Transverse colon (tissue), 4 donors: ENCODE measurements at places on chromosomes 2 and 18. TPM values are rescaled to one million over a fixed set of nuclear protein-coding genes. Genes with fewer than 3 reads are reported as not detected.
A peak's percentile ranks its signal among the peaks of the same experiment; 100 is the strongest.

DNA sequence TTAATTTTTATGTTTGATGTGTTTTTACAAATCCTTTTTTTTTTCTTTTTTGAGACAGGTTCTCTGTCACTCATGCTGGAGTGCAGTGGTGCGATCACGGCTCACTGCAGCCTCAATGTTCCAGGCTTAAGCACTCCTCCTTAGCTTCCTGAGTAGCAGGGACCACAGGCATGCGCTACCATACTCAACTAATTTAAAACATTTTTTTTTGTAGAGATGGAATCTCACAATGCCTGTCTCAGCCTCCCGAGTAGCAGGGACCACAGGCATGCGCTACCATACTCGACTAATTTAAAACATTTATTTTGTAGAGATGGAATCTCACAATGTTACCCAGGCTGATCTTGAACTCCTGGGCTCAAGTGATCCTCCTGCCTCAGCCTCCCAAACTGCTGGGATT is 3.2 kb downstream of the NOTO start:
- H3K4me1 ChIP-seq = peaks cover 20% of the 10 kb centered on the region
- no peaks in the 10 kb centered on the region for H3K36me3 ChIP-seq
- H3K27ac ChIP-seq = no peak overlapping the region
- no peak for DNase-seq

GRCh38 chr2:47782381-47782670 is 619 bp upstream of the MSH6 start:
- H3K36me3 ChIP-seq = no peaks in the 10 kb centered on the region
- peak overlapping the region; percentile 88 for H3K4me3 ChIP-seq
- H3K27ac ChIP-seq = peak overlapping the region; percentile 99
- peaks cover 24% of the 10 kb centered on the region for H3K4me1 ChIP-seq

DNA sequence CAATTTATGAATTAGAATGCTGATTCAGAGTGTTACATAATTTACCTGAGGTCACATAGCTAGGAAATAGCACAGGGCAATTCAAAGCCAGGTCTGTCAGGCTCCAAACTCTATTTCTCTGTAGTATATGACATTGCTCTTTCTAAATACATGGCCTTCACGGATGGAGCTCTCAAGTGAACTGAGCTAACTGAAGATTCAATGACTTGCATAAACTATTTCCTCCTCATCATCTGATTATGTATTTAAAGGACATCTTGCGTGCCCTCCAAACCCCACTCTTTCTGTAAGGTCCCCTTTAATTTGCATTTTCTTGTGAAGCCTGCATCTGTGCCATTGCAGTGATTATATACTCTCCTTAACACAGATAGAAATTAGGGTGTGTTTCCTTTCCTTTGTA is 537.4 kb upstream of the VRK2 start:
- no peak overlapping the region for H3K4me3 ChIP-seq
- no peaks in the 10 kb centered on the region for H3K4me1 ChIP-seq
- no peaks in the 10 kb centered on the region for H3K27me3 ChIP-seq
- no peak overlapping the region for H3K27ac ChIP-seq

DNA sequence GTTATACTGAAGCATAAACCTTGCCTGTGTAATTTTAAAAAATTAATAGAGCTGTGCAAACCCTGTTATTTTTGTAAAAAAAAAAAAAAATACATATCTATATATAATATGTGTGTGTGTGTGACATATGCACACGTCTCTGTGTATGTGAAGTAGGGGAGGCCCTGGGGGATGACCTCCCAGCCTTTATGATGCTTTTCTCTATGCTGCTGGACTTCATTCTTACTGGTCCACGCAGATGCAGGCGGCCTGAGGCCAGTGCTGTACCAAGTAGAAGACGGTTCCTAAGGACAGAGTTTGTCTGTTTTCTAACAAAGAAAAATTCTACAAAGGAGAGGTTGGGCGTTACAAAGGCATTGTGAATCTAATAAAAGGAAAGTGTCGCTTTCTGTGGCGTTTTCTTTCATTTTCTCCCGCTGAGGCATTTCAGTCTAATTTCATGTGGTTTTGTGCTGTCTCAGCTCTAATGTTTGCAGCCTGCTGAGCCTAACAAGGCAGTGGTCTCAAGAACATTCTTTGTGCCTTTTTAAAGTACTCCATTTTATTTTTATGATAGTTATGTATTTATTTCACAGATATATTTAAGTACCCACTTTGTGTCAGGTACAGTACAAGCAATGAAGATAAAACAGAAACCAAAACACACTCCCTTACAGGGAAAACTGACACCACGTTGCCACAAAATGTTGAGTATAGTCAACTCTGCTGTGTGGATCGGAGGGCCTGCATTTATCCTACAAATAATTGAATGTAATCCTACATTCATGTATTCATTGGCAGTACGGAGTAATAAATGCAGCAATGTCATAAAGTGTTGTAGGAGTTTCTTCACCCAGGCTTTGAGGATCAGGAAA is 118.0 kb downstream of the RAB3GAP1 start:
- DNase-seq = no peak
- H3K4me1 ChIP-seq = no peaks in the 10 kb centered on the region
- no peak overlapping the region for H3K27ac ChIP-seq
- no peak overlapping the region for H3K4me3 ChIP-seq

The TUBA3E gene
- total RNA-seq = not detected

DNA sequence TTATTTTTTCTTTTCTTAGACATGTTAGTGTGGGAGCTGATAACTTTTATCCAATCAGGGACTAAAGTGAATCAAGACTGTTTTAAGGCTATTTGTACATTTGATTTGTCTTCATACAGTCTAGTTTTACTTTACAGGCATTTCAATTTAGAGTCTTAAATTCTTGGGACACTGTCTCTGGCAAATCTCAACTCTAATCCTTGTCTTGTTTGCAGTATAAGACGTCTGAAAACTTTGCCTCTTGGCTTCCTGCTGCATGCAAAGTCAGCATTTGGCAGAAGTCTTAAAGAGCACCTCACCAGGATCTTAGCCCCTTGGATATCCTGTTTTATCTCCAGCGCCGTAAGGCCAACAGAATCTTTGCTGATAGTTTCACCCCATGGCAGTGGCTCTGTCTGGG is 30.3 kb downstream of the SPOPL start:
- H3K4me1 ChIP-seq = peaks cover 6% of the 10 kb centered on the region
- no peak overlapping the region for H3K27ac ChIP-seq
- no peaks in the 10 kb centered on the region for H3K36me3 ChIP-seq
- H3K27me3 ChIP-seq = no peaks in the 10 kb centered on the region
- DNase-seq = no peak
- no peak overlapping the region for H3K4me3 ChIP-seq

- H3K36me3 ChIP-seq = no peaks in the 10 kb centered on the region
- no peaks in the 10 kb centered on the region for H3K4me1 ChIP-seq
- H3K27ac ChIP-seq = no peak overlapping the region
- no peak overlapping the region for H3K4me3 ChIP-seq
- no peak for DNase-seq
- no peaks in the 10 kb centered on the region for H3K27me3 ChIP-seq
Observed at GRCh38 chr18:56570978-56571377, 67.4 kb downstream of the TXNL1 start.

DNA sequence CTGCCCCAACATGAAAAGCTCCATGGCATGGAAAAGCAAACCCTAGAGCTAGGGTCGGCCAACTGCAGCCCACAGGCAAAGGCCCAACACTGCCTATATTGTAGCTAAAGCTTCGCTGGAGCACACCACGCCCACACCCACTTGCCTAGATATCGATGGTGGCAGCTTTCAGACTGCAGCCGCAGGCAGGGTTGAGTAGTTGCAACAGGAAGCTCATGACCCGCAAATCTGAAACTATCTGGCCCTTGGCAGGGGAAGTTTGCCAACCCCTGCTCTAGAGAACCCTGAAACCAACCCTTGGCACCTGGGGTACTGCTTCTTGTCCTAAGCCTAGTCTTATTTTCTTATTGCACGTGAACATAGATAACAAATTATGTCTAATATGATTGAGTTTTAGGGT is 250.0 kb downstream of the SOX11 start:
- H3K36me3 ChIP-seq = no peaks in the 10 kb centered on the region
- no peak overlapping the region for H3K27ac ChIP-seq
- no peaks in the 10 kb centered on the region for H3K27me3 ChIP-seq
- no peaks in the 10 kb centered on the region for H3K4me1 ChIP-seq

- no peak for DNase-seq
- no peak overlapping the region for H3K27ac ChIP-seq
- no peaks in the 10 kb centered on the region for H3K4me1 ChIP-seq
- no peak overlapping the region for H3K4me3 ChIP-seq
- H3K27me3 ChIP-seq = no peaks in the 10 kb centered on the region
Observed at GRCh38 chr18:37787452-37787851, 221.9 kb upstream of the CELF4 start.

The TXNDC2 gene
- 0.27 TPM for total RNA-seq

DNA sequence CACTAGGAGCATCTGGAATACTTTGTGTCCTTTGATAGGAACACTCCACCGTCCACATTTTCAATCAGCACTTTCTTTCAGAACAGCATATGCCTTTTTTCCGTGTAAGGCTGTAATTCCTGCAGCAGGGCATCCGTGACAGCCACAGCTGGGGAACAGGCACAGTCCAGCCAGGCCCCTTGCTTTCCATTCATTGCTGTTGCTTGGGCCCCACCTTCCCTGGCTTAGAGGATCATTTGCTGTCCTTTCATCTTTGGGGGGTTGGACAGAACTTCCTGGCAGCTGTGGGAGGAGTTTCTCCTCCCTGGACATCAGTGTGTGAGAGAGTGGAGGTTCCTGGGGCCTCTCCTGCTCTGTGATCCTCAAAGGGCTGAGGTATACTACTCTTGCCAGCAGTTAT is 49.7 kb upstream of the ITM2C start:
- no peak overlapping the region for H3K27ac ChIP-seq
- no peaks in the 10 kb centered on the region for H3K4me1 ChIP-seq
- peaks cover 50% of the 10 kb centered on the region for H3K36me3 ChIP-seq
- no peak overlapping the region for H3K4me3 ChIP-seq

The HOXD4 gene
- 25.5 TPM for total RNA-seq

DNA sequence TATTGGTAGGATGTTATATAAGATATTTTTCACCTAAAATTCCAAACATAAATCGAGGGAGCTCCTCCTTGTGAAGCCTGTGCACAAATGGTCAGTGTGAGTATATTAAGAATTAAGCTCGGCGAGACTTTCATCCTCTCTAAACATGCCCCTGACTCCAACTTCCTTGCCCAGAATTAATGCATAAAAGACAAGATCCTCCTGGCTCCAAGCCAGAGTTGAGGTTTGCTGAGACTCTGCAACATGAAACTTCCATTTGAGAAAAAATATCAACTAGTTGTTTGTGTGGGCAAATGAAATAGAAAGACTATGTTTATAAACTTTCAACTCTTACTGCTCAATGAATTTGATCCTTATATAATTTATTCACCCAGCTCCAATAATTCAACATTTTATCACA is 68.1 kb downstream of the CCDC178 start:
- no peak overlapping the region for H3K27ac ChIP-seq
- no peaks in the 10 kb centered on the region for H3K4me1 ChIP-seq
- H3K27me3 ChIP-seq = no peaks in the 10 kb centered on the region

DNA sequence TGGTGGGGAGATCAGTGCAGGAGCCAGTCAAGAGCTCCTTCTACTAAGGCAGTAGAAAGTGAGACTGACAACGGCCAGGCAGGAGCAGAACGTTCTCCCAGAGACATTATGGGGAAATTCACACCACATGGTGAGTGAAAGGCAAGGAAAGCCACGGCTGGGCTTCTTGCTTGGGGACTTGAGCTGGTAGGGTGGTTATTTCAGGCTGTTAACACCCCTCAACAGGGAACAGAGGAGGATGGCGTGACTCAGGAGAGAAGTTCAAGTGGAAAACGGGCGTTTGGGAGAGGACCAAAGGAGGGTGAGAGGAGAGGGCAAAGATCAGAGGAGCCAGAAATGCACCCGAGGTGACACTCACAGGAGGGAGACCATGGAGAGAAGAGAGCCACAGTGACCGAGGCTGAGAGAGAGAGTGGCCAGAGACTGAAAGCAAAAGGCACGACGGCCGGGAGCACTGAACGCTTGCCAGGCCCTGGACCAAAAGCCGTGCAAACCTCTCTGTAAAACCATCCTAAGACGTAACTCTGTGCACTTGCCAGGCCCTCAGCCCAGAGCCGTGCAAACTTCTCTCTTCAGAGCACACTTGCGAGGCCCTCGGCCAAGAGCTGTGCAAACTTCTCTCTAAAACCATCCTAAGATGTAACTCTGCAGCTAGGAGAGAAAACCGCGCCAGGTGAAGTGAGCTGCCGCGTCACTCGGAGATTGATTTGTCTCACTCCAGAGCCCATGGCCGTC is 7.7 kb downstream of the TPO start:
- H3K27ac ChIP-seq = no peak overlapping the region
- no peaks in the 10 kb centered on the region for H3K4me1 ChIP-seq
- no peaks in the 10 kb centered on the region for H3K36me3 ChIP-seq
- no peak for DNase-seq

DNA sequence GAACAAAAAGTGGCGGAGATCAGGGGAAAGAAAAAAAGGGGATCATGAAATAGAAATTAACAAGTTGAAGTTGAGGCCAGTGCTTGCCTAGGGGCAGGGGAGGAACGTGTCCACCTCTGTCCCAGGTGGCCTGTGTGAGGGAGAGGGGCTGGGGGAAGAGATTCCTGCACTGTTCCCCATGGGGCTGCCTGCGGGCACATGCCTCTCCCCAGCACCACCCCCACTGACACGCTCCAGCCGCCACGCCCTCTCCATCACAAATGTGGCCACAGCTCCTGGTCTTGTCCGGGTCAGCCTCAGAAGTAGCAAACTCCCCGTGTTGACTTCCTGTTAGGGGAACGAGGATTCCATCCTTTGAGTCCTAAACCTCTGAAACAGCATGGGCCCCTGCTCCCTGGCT is 161.2 kb downstream of the GLI2 start:
- H3K27me3 ChIP-seq = no peaks in the 10 kb centered on the region
- no peak for DNase-seq
- no peak overlapping the region for H3K4me3 ChIP-seq
- H3K27ac ChIP-seq = no peak overlapping the region

The STRN gene
- 23.6 TPM for total RNA-seq

The CYBRD1 gene
- total RNA-seq = 124 TPM

GRCh38 chr2:198471291-198471690 is 666.9 kb downstream of the PLCL1 start:
- no peak for DNase-seq
- H3K36me3 ChIP-seq = no peaks in the 10 kb centered on the region
- no peaks in the 10 kb centered on the region for H3K27me3 ChIP-seq
- H3K27ac ChIP-seq = no peak overlapping the region

The PRSS56 gene
- not detected for total RNA-seq

- H3K36me3 ChIP-seq = no peaks in the 10 kb centered on the region
- peaks cover 19% of the 10 kb centered on the region for H3K27me3 ChIP-seq
- H3K4me1 ChIP-seq = no peaks in the 10 kb centered on the region
- no peak overlapping the region for H3K27ac ChIP-seq
Observed at GRCh38 chr2:74618410-74619083, 29.6 kb downstream of the M1AP start.

The CFAP221 gene
- total RNA-seq = not detected

DNA sequence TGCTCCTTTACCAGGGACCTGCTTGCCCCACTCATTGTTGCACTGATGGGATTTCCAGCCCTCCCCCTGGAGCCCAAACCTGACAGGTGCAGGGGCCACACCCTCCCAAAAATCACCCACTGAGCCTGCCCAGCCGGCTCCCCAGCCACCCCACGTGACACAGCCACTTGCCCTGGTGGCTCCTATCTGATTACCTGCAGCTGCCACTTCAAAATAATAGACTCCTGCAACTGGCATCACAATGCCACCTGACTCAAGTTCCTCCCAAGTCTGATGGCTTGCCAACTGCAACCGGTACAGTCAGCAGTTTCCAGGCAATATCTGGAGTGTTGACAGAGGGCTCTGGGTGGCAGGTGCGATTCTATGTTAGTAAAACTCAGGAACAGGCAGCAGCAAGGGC is 66.2 kb downstream of the CRACDL start:
- no peaks in the 10 kb centered on the region for H3K27me3 ChIP-seq
- no peaks in the 10 kb centered on the region for H3K36me3 ChIP-seq
- peak; percentile 78 for DNase-seq
- H3K27ac ChIP-seq = peak overlapping the region; percentile 91
- H3K4me1 ChIP-seq = peaks cover 22% of the 10 kb centered on the region
